Activated CD4-positive, alpha-beta T cell treated with anti-CD3 and anti-CD28 coated beads for 1 hour (primary cell): ENCODE measurements at places on chromosomes 2 and 18.

- no peak for DNase-seq
Measured at GRCh38 chr2:113088213-113088992, 20.6 kb downstream of the IL1F10 start.

DNA sequence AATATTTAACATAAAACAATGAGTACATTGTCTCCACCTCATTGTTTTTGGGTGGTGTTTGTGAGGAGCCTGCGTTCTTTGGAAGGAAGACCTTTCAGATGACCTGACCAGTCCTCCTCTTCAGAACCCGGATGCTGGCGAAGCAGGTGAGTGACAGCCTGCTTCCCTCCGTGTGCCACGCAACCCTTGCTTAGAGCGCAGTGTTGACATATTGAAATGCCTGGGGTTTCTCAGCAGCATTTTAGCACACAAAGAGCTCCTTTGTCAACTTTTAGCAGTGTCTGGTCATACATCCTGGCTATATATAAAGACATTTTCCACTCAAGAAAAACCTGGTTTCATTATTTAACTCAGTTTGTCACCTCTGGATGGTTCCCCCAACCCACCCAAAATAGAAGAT, 335.7 kb upstream of the POU3F3 start:
- DNase-seq: no peak

DNA sequence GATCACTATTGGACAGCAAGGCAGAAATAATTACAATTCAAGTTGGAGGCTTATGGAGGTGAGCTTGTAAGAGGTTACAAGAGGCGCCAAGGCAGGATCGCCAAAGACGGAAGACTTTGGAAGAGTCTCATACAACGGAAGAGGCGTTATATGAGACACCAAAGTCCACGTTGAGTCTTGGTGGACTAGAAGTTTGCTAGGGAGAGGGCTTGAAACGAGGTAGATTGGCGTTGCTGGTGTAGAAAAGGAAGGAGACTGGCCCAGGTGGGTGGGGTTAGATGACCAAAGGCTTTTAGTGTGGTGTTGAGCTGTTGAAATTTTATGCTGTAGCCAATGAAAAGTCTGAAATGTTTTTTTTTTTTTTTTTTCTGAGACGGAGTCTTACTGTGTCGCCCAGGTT, 1.4 kb downstream of the MSH2 start:
- no peak for DNase-seq

DNA sequence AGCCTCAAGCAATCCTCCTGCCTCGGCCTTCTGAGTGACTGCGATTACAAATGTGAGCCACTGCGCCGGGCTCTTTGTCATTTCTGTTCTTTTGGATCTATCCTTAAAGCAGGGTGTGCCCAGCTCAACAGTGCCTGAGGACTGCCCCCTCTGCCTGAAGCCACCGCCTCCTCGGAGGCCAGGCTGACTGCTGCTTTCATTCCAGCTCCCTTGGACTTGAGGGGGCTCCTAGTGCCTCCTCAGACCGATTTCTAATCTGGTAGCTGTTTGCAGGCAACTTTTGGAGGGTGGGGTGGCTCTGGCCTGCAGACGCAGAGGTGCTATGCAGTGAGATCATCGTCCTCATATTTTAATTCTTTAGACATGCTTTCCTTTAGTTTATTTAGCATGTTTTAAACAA, 35.9 kb upstream of the KLF11 start:
- DNase-seq: no peak

- no peak for DNase-seq
Measured at GRCh38 chr2:35415282-35415681, 940.3 kb upstream of the CRIM1 start.

- no peak for DNase-seq
Measured at GRCh38 chr18:61334491-61334850, 1.2 kb downstream of the CDH20 start.

GRCh38 chr2:58006952-58007284, 39.7 kb upstream of the VRK2 start:
- DNase-seq: no peak

GRCh38 chr18:79570266-79571201, 109.1 kb upstream of the CTDP1 start:
- DNase-seq: no peak

DNA sequence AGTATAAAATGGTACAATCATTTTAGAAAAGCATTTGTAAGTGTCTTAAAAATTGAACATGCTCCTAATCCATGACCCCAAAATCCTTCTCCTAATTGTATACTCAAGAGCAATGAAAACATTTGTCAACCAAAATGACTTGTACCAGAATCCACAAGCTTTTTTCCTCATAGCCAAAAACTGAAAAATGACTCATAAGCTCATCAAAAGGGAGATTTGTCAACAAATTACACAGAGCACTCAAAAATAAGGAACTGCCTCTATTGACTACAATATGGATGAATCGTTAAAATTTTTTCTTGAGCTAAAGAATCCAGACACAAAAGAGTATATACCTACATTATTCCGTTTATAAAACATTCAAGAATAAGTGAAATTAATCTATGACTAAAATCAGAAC, 544.8 kb downstream of the ARHGAP15 start:
- no peak for DNase-seq

- DNase-seq: no peak
Measured at GRCh38 chr2:71483246-71483645, 29.9 kb downstream of the DYSF start.

DNA sequence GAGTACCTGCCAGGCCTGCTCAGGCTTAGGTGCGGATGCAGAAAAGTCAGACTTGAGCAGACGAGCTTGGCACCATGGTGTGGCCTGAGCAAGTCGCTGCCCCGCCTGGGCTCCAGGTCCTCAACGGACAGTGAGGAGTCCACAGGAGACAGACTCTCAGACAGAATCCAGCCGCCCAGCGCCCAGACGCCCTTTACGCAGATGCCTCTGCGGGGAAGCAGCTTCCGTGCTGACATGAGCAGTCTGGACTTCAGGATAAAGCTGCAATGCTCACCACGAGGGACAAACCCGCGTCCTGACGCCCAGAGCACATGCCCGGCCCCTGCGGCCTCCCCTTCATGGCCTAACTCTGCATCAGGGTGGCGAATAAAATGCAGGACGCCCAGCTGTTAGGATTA, 3.5 kb upstream of the MAB21L4 start:
- no peak for DNase-seq

- no peak for DNase-seq
Measured at GRCh38 chr2:230671117-230671516, 41.5 kb upstream of the CAB39 start.

GRCh38 chr2:218130377-218130776, 4.5 kb downstream of the CXCR2 start:
- DNase-seq: no peak

DNA sequence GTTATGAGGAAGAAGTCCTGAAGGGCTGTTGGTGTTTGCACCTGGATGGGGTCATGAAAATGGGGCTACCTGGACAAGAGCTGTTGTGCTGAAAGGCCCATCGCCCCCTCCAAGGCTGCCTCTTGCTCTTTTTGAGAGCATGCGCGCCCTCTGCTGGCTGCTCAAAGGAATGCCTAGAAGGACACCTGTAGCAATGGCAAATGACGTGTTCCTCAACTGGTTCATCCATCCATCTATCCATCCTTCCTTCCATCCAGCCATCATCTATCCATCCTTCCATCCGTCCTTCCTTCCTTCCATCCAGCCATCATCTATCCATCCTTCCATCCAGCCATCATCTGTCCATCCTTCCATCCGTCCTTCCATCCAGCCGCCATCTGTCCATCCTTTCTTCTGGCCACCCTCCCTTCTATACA, 17.2 kb upstream of the RPL31 start:
- peak; percentile 69 for DNase-seq

- DNase-seq: no peak
Measured at GRCh38 chr2:152049541-152049940, 49.3 kb downstream of the CACNB4 start.

DNA sequence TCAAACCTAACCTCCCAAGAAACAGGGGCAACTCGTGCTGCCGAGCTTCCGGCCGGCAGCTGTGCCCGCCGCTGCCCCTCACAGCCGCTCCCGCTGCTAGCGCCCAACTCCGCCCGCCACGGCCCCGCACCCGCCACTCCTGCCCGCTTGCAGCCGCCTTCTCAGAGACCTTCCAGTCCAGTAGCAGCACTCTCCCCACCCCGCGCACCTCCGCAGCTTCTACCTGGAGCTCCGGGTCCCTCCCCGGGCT, 722 bp upstream of the C2orf15 start:
- DNase-seq: no peak

DNA sequence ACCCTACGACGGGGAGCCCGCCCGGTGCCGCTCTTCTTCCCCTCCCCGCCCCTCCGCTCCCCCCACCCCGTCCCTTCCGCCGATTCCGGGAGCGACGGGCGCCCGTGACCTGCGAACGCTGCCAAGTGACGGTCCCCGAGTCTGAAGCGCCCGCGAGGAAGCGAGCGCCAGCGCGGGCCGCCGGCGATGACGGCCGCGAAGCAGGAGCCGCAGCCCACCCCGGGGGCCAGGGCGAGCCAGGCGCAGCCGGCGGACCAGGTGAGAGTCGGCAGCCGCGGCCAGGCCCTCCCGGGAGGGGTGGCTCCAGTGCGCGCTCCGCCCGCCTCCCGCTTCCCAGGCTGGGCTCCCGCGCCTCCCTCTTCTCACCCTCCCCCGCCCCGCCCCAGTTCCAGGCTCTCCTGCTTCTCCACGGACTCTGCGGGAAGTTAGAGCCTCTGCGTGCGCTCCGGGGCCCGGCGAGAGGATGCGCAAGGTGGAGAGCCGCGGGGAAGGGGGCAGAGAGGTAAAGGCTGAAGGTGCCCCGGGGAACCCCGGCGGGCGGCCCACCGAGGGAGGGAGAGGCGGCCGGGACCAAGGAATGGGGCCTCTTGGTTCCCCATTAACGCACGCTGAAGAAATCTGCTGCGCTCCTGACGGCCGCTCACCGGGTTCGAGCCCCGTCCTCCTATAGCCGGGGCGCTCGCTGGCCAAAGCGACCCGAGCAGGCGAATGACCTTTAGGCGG, 719.5 kb downstream of the DPP10 start:
- no peak for DNase-seq

DNA sequence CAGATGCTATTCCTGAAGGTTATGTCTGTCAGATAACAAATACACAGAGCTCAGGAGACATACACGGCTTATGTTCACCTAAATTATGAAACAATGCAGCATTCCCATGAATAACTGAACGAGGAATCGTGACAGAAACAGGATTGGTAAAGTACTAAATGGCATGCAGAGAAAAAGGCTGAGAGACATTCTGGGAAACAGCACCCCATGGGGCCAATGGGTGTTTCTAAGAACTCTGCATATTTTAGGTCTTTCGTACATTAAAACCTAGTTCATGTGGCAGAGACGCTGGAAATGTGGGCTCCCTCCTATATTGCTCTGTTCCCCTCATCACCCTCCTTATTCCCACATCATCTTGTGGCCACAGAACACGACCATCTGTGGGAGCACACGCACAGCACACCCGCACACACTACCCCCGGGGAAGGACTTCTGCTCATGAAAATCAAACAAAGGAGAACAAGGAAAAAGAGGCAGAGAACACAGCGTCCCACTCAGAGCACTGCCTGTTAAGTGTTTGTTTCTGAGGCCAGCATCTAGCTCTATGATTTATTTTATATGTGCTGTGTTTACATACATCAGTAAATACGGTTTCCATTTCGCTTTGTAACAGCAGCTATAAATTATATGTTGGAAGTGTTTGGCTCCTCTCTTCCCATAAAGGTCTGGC, 143.6 kb downstream of the AFF3 start:
- no peak for DNase-seq

GRCh38 chr2:72731116-72731515, 94.7 kb downstream of the EXOC6B start:
- DNase-seq: no peak

DNA sequence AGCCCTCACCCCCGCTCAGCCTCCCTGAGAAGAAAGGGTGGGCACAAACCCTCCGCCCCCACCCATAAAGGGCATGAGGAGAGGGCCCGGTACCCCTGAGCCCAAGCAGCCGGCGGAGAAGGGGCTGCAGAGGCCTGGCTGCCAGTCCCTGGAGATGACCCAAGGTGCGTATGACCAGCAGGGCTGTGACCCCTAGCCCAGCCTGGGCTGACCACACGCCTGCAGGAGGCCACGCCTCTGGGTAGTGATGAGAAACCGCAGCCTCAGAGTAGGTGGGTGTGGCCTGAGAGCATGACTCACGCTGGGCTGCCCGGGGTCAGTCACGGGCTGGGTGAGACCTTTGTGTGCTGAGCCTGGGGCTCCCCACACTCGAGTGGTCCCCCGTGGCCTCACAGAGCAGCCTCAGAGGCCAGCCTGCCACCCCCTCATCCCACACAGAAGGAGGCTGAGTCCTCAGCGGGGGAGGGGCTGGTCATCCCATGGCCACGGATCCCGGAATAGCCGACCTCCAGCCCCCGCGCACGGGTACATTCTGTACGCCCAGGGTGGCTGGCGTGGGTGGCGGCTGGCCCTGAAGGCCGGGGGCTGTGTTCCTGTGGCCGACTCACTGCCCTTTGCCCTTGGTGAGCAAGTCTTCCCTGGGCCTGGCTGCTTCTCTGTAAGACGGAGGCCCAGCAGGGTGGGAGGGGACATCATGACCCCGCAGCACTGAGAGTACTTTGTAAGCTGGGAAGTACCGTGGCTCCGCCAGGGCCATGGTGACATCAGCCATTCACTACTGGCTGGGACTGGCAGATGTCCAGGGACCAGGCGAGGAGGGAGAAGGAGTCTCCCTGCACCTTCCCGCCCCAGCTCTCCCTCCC, 110.8 kb upstream of the OTOS start:
- DNase-seq: no peak

GRCh38 chr2:8121826-8122513, 559.9 kb upstream of the ID2 start:
- DNase-seq: no peak

GRCh38 chr2:46548103-46548486, 68.7 kb downstream of the TMEM247 start:
- no peak for DNase-seq

GRCh38 chr2:26590980-26591618, 50.1 kb downstream of the CIB4 start:
- no peak for DNase-seq

- DNase-seq: no peak
Measured at GRCh38 chr2:55099878-55100820, 49.9 kb upstream of the RTN4 start.

- DNase-seq: no peak
Measured at GRCh38 chr2:121090088-121090715, 194.8 kb downstream of the TFCP2L1 start.

GRCh38 chr18:25080211-25080610, 271.8 kb downstream of the ZNF521 start:
- no peak for DNase-seq
